ENCODE measurements at places on chromosomes 2 and 18.
A peak's percentile ranks its signal among the peaks of the same experiment; 100 is the strongest.

DNA sequence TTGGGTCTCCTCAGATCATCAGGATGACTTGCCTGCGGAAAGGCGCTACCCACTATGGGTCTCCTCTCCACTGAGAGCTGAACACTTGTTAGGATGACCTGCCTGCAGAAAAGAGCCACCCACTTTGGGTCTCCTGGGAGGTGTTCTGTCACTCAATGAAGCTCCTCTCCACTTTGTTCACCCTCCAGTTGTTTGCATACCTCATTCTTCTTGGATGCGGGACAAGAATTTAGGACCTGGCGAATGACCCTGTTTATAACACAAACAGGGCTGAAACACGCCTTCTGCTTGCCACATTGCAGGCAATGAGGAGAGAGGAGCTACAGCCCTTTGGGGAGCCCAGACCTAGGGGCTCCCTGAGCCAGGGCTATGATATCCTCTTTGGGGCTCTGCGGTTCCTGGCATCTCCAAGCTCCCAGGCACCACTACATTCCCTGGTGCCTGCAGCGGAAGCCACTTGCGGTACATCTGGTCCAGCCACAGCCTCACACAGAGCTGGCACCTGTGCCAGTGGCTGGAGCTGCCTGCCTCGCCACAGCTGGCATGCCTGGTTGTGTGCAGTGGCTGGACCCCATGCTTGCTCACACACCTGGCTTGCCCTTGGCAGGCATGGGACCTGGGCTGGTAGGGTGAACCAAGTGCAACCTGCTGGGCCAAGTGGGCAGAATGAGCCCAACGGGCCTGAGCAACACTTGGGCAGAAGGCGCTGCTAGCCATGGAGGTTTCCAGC, 20.6 kb downstream of the ANKRD29 start:
- no peak for DNase-seq

DNA sequence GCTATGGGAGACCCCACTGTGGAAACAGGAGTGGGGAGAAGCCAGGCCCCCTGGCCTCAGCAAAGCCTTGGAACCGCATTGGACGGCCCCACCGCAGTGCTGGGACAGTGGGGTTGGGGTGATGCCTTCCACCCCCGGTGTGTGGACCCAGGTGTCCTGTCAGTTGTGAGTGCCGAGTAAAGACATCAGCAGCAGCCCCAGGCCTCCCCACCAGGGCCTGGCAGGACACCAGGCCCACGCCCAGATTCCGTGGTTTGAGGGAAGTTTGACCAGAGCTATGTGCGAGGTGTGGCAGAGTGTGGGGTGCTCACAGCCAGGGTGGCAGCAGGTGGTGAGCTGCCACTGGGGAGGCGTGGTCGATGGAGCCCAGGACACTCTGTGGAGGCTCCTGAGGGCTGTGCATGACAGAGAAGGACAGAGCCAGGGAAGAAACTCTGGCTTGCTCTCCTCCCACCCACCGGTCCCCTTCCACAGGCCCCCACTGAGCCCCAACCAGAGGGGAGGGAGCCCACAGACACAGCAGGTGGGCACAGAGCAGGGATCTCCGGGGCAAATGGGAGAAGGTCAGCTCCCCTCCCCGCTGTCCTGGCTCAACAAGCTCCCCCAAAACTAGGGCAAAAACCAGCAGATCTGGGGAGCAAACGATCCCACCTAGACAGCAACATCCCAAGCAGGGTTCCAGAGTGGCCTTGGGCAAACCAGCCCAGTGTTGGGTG, 69.1 kb downstream of the TWIST2 start:
- DNase-seq, result no peak

DNA sequence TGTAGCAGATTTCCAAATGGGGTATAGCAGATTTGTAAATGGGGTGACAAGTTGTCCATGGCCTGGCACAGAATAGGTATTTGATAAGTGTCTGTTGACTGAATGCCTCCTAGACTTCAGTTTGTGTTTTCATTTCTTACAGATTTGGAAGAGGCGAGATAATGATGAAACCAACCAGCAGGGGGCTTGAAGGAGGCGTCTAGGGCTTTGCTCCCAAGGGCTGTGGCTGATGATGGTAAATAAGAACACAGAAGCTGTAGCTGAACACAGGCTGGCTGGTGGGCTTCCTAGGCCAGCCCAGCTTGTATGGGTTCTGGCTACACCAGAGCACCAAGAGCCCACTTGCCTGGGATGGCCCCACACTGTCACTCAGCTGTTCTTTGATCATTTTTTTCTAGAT, 19.4 kb downstream of the SFTPB start:
- DNase-seq, result no peak

- DNase-seq, result no peak
These were observed 8.6 kb upstream of the ESPNL start for GRCh38 chr2:238091436-238092060.

DNA sequence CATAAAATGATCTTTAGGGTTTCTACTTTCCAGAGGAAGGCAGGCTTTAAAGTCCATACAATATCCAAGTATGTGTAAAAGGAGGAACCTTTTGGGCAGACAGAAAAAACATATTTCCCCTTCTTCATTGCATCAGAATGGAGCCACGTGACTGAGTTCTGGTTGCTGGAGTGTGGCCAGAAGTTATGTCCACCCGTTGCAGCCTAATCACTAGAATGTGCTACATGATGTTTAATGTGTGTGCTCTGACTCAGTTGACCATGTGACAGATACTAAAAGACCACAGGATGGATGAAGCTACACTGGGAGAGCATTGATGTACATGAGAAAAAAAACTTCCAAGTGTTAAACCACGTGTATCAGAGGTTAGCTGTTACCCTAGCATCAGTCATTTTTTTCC, 460.9 kb downstream of the RIT2 start:
- DNase-seq, result no peak

DNA sequence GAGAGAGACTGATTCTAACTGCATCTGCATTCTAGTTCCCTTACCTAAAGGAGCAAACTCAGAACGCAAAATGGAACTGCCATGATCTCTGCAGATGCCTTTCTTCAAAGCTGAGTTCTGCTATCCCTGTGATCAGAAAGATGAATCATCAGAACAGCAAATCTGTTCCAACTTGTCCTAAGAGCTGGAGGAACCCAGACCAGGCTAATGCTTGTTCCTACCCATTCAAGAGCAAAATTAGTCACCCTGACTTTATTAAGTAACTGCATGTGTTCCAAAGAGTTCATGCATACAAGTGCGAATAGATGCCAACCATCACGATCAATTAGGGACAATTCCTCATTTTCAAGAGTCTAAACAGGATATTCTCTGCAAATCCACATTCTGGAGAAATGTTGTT, 46.5 kb downstream of the MBP start:
- DNase-seq, result no peak

- no peak for DNase-seq
These were observed 737 bp upstream of the MAPK4 start for GRCh38 chr18:50558948-50559751.

GRCh38 chr2:11163439-11164317, 8.4 kb downstream of the SLC66A3 start:
- DNase-seq, result no peak

GRCh38 chr2:45585267-45585861, 25.7 kb downstream of the SRBD1 start:
- DNase-seq, result no peak

DNA sequence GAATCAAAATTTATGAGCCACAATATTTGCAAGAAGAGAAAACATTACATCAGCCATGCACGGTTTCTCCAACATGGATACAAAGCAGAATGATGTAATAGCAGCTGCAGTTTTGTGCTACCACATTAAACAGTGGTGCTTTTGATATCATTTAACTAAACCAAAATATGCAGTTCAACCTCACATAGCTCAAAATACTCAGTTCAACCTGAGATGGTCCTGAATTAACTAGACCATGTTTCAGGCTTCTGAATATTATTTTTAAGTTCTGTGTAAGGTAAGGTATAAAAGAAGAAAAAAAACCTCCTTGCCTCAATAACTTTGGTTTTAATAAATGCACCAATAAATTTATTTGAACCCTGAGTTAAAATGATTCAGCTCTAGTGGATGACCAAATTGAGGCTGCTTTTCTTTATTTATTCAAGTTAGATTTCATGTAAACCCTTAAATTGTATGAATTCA, 18.8 kb upstream of the TSPYL6 start:
- no peak for DNase-seq

- DNase-seq, result no peak
These were observed 215.2 kb upstream of the NT5C1B start for GRCh38 chr2:18804536-18804935.

- DNase-seq, result no peak
These were observed 20.7 kb upstream of the TTN start for GRCh38 chr2:178827739-178828485.

DNA sequence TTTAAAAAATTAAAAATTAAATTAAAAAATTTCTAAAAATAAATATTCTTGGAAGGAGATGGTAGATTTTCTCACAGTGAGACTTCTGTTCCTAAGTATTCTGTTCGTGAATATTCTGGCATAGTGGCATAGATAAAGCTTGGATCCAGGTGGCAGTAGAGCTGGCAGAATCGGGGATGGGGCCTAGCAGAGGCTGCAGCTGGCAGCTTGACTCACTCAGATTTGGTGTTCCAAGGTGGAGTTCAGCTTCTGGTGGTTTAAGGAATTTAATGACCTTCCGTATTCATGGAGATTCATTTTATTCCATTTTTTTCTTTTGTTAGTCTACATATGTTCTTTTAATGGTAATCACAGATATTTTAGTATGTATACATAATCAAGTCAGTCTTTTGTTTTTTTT, 19.9 kb downstream of the ARMC9 start:
- no peak for DNase-seq

GRCh38 chr18:31410716-31411483, 34.3 kb downstream of the DSG4 start:
- DNase-seq, result no peak

- no peak for DNase-seq
These were observed 5.7 kb upstream of the CAPN14 start for GRCh38 chr2:31223026-31223425.

DNA sequence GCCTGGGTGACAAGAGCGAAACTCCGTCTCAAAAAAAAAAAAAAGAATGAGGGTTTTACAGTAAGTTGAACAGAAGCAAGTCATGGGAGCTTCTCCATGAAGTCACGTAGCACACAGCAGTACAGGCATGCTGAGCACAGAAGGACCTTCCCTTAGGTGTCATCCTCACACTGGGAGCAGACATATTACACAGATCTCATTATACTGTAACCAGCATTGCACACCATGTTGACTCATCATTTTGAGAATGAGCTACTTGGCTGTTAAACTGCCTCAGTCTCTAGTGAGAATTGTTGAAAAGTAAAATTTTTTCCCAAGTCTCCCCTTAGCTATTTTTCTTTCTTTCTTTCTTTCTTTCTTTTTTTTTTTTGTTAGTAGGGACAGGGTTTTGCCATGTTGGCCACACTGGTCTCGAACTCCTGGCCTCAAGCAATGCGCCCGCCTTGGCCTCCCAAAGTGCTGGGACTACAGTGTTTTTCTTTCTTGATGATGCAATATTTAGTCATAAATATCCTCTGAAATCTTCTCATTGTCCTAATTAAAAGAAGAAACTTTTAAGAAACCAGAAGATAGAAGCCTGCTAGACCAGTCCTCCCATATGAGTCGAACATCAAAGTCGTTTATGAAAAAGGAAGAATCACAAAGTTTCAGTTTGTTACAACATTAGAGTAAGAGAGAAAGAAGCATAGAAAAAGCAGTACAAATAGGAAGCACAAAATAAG, 37.9 kb upstream of the PPP1CB start:
- no peak for DNase-seq

- DNase-seq, result no peak
These were observed 74.9 kb upstream of the KLF7 start for GRCh38 chr2:207240649-207241048.

DNA sequence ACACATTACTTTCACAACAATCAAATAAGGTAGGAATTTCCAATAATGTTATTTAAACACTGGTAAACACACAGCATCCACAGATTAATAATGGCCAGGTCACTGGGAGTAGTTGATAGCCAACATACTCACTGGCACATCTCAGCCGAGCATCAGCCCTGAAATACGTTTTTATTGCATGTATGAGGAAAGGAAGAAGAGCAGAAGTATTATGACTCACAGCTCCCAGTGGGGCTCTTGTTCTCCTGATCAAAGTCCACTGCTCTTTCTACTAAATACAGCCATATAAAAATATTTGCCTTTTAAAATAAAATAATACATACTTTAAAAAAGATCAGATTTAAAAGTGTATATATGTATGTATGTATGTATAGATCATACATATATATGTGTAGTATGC, 999.6 kb downstream of the SUCLG1 start:
- DNase-seq, result no peak

DNA sequence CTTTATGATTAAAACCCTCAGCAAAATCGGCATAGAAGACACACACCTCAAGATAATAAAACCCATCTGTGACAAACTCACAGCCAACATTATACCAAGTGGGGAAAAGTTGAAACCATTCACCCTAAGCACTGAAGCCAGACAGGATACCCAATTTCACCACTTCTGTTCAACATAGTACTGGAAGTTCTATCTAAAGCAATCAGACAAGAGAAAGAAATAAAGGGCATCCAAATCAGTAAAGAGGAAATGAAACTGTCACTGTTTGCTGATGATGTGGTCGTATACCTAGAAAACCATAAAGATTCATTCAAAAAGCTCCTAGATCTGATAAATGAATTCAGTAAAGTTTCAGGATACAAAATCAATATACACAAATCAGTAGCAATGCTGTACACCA, 16.4 kb upstream of the RPRD1A start:
- DNase-seq, result no peak

GRCh38 chr2:127423478-127423843, 5.2 kb downstream of the PROC start:
- no peak for DNase-seq

DNA sequence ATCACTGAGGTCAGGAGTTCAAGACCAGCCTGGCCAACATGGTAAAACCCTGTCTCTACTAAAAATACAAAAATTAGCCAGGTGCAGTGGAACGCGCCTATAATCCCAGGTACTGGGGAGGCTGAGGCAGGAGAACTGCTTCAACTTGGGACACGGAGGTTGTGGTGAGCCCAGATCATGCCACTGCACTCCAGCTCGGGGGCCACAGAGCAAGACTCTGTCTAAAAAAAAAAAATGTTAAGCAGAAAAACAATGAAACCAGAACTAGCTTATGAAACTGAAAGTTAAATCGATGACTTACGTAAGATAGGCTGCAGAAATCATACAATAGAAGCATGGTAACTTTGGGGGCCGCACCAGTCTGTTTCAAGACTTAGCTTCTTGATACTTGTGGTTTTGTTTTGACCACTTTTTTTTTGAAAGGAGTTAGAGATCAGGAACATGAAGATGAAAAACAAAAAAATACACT, 6.2 kb upstream of the GPR155 start:
- no peak for DNase-seq

GRCh38 chr2:190916829-190917228, 36.2 kb downstream of the GLS start:
- DNase-seq, result no peak

DNA sequence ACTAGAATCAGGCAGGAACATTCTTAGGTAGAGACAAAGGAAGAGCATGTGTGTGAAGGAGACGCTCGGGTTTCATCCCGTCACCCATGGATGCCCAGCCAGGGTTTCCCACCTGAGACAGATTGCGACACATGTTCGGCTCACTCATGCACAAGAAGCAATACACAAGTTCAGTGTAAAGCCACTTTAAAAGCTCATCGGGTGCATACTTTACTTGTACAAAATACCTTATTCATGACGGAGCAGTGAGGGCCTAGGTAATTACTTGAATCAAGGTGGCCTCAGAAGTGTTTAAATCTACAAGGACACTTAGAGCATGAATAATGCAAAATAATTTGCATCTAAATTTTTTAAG, 42.0 kb downstream of the ZEB2 start:
- no peak for DNase-seq

- peak; percentile 12 for DNase-seq
These were observed 40.8 kb downstream of the PID1 start for GRCh38 chr2:229230256-229230655.

GRCh38 chr18:78876868-78877267, 102.8 kb upstream of the SALL3 start:
- DNase-seq, result no peak
